ENCODE measurements at places on chromosomes 11 and 22.

DNA sequence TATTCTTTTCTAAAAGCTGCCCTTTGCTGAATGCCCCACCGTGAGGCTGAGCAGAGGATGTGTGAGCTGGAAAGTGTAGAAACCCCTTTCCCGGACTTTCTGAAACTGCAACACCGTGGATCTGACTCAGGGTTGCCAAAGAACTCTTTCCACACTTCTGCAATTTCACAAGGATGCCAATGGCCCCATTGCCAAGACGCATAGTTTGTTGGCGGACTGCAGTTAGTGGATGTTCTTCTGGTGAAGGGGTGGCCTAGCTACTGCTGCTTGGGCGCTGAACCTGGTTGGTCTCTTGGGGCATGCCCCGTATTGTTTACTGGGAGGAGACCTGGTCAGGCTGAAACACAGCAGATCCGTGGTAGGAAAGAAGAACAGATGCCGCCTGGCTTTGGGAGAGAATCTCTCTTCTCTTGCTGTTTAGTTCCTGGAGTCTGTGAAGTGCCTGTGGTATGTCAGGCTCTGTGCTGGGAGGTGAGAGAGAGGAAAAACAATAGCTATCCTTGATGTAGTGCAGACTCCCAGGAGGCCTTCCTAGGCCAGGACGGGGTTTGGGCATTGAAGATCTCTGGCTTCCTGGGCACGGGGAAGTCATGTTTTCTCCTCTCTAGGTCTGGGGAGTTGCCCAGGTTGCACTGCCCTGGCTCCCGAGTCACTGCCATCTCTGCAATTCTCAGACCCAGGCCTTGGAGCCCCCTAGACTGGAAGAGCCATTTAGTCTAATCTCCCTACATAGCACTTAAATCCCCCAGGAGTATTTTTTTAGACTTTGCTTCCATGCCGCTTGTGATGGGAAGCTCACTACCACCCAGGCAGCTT, 26.9 kb downstream of the CD82 start:
- DNase-seq, result no peak

DNA sequence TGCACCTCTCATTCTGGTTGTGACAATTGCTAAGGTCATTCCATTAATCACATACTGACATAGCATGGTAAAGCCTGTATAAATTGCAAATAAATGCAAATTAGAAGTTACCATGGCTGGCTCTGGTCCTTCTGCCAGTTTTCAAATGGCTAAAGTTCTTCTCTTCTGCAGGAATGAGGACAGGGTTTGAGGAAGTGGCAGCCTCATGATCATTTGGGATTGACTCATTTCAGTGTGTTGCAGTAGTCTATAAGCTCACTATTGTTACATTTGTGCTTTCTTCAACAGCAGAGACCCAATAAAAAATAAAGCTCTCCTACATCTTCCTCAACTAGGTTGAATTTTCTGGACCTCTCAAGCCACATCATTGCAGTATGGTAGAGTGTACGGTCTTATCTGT, 60.3 kb downstream of the NECTIN1 start:
- DNase-seq, result no peak

- no peak for DNase-seq
Observed at GRCh38 chr11:43819926-43820325, 60.7 kb upstream of the ALKBH3 start.

- DNase-seq, result no peak
Observed at GRCh38 chr11:108037211-108037610, 28.5 kb downstream of the CUL5 start.

DNA sequence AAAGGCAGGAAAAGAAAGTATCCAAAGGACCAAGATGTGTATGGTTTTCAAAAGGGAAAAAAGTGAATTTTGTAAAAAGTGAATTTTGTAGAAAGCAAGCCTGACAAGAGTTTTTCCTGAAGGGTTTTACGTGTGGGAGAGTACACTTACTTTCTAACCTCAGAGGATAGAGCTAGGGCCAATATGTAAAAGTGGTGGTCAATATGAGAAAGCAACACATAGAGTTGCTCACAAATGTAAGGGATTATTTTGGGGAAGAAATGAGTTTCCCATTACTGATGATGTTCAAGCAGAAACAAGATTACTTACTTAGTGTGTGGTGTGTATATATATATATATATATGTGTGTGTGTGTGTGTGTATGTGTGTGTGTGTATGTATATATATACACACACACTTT, 162.5 kb downstream of the SWAP70 start:
- no peak for DNase-seq

- DNase-seq, result peak; percentile 16
Observed at GRCh38 chr11:107689317-107690202, 22.3 kb downstream of the SLN start.

GRCh38 chr11:78767027-78767932, 192.6 kb upstream of the NARS2 start:
- DNase-seq, result no peak

DNA sequence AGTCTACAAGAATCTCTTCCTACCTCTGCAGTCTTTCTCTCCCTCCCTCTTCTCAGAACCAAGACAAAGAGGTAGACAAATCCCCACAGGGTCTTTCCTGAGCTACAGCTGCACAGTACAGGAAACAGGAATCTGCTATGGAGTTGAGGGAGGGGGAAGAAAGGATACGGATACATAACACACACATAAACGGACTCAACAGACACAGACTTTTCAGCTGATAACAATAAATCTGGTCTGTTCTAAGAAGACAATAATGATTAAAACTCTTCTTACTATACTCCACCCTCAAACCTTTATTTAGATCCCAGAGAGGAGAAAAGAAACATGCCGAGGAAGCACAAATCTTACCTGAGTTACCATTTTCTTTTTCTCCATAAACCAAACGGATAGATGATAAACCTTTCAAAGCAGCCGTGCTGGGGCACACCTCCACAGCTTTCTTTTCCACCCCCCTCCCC, 122.2 kb downstream of the APOL5 start:
- no peak for DNase-seq

GRCh38 chr22:49330421-49331222, 497.1 kb downstream of the BRD1 start:
- no peak for DNase-seq

DNA sequence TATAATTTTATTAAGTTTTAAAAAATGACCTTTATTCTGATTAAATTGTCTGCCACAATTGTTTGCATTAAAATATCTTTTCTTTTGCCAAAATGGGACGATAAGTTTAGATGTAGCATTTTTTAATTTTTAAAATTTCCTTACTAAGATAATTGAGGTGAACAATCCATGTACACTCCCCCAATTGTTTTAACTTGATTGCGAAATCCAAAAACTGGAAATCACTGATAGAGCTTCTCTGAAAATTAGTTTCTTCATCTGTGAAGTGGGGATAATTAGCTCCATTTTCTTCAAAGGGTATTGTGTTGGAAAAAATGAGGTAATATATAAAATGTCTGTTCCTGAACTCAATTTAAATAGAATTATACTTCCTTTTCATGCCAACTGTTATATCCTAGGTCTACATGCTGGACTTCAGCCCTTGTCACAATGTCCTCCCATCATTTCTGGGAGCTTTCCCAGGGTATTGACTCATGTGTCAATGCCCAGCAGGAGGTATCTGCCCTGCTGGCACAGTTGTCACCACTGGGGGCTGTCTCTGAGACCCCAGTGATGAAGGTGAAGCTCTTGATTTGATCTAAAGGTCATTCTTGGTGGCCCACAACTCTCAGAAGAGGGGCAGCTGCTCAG, 28.7 kb upstream of the NAV2 start:
- DNase-seq, result no peak

- DNase-seq, result no peak
Observed at GRCh38 chr11:127506126-127506525, 505.6 kb upstream of the KIRREL3 start.

DNA sequence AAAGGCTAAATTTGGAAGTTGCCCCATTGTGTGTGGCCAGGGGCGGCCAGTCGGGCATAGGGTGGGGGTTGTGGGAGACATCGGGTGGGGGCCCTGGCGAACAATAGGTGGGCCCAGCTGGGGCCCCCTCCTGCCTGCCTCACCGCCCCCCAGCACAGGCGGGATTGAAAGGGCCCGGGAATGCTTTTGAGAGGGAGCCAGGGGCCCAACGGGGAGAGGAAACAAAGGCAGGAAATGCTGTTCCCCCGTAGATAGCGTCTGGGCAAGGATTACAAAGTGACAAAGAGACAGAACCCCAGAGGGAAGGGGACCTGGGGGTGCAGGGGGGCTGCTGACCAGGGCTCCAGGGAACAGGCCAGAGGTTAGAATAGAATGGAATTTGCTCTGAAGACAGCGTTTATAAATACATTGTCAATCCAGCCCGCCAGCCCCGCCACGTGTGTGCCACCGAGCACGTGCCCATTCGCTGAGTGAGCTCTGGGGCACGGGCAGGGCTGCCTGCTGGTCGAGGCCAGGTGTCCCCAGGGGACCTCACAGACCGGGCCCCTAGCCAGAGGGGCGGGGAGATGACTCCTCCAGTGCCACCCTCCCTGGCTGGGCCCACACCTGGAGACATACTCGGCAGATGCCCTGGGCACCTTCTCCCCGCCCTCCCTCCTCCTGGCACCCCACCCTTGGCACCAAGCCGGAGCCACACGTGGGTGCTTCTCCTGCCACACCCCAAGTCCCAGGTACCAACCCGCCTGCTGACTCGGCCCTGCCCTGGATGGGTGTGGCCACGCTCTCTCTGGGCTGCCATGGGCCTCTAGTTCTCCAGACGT, 9.7 kb downstream of the PDGFB start:
- no peak for DNase-seq

DNA sequence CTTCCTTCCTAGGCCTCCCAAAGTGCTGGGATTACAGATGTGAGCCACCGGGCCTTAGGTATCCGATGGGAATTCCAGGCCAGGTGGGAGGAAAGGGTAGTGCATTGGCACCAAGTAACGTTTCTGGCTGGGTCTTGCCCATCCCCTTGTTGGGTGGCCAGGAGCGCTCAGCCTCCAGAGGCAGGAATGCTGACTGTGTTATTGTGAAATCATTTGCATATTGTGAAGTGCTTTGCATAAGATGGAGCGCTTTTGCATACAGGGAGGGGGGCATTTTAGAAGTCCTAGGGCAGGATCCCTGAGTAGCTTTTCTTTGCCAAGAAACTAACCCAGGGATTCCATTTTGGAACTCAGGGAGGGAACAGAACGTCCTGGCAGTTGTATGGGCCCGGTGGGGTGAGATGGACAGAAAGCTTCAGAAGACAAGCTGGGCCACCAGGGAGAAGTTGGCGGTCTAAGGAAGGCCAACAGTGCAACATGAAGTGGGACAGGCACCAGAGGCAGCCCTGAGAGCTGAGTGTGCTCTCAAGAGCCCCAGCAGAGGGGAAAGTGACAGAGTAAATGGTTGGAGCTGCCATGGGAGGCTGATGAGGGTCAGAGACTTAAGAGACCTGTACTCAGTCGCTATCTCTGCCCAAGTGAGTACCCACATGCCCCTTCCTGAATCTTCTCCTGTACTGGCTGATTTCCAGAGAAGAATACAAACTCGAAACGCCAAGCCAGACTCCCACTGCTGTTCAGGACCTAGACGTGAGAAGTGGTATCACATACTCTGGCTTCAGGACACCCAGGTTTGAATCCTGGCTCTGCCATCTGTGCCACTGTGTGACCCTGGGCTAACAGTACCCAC, 1.3 kb upstream of the SLC39A13 start:
- no peak for DNase-seq

- DNase-seq, result peak; percentile 41
Observed at GRCh38 chr11:16945671-16946469, 68.3 kb downstream of the PLEKHA7 start.

GRCh38 chr11:34458525-34458924, 19.8 kb downstream of the CAT start:
- no peak for DNase-seq

DNA sequence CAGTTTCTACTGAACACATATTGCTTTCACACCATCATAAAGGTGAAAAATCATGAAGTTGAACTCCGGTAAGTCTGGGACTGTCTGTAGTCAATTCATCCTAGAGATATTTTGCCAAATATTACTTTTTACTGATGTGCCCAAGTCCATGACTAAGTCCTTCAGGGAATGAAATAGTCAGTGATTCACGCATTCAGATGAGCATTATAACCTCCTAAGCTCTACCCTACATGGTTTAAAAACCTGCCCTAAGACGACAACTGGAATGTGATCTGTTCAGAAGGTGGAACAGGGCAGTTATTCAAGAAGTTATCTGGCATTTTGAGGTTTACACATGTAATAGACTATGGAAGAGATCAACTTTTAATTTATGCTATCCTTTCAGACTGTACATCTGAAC, 125.6 kb downstream of the TRPC6 start:
- DNase-seq, result no peak

DNA sequence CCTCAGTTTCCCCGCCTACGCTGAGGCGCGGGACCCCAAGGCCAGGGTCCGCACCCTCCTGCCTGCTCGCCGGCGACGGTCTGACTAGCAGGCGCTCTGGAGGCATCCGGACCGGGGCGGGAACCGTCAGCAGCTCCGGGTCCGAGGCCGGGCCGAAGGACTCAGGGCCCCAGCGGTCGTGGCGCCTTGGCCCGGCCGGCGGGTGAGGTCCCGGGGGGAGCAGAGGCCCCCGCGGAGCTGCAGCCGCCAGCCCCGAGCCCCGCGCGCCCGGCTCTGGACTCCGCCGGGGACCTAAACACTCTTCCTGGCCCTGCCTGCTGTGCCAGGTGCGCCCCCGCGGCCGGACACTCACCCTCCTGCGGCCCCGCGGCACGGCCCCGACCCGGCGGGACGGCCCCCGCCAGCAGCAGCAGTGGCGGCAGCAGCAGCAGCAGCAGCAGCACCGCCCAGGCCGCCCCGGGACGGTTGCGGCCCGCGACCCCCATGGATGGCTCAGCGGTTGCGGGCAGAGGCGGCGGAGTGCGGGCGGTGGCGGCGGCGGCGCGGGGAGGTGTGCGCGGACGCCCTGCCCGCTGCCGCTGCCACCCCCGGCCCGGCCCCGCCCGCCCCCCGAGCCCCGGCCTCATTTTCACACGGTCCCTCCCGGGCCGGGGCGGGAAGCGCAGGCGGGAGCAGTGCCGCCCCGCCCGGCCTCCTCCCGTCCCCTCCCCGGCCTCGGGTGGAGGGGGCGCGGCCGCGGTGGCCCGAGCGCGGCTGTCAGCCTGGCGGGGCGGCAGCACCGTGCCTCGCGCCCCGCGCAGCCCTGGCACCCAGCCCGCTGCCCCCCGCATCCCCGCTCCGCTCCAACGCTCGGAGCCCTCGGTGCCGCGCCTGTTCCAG, at the start of gene SCUBE2:
Gene SCUBE2, minus strand, starts transcription at position 556 of the 879 bp plus-strand sequence. Its CDS starts 71 bp downstream, at position 485.
- DNase-seq, result no peak

DNA sequence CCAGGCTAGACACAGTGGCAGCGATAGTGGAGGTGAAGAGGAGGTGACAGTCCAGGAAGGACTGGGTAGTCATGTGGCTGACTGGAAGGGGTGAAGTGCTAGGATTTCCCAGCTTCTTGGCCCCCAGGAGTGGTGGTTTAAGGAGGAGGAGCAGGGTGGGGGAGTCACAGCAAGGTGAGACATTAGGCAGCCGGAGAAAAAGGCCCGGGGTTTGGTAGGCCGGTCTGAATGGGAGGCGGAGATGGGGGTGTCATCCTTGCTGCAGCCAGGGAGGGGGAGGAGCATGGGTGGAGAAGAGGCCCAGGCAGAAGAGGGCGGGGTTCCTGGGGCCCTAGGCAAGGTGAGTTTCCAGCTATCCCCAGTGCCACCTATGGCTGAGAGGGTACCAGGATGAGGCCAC, 6.1 kb downstream of the SIPA1 start:
- DNase-seq, result no peak

DNA sequence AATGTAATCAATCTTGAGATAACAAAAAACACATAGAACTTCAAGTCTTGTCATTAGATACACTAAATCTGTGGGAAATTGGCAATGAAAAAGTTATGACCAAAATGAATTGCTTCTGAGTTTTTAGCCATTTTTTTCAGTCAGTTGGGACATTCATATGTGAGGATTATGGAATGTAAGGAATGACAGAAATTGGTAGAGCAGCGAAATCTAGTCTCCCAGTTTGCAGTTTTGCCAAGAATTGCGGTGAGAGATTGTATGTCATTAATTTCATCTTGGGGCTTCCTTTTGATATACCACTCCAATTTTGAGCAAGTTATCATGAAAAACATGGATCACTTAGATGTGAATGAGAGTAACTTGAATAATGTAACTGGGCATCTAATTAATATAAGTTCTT, 49.9 kb downstream of the SIK2 start:
- no peak for DNase-seq

Measured in NCI-H1694 treated with DMSO at 0.1 percent for 48 hours (cell line).